ENCODE measurements at places on chromosomes 1 and 21. TPM values are rescaled to one million over a fixed set of nuclear protein-coding genes. Genes with fewer than 3 reads are reported as not detected.

DNA sequence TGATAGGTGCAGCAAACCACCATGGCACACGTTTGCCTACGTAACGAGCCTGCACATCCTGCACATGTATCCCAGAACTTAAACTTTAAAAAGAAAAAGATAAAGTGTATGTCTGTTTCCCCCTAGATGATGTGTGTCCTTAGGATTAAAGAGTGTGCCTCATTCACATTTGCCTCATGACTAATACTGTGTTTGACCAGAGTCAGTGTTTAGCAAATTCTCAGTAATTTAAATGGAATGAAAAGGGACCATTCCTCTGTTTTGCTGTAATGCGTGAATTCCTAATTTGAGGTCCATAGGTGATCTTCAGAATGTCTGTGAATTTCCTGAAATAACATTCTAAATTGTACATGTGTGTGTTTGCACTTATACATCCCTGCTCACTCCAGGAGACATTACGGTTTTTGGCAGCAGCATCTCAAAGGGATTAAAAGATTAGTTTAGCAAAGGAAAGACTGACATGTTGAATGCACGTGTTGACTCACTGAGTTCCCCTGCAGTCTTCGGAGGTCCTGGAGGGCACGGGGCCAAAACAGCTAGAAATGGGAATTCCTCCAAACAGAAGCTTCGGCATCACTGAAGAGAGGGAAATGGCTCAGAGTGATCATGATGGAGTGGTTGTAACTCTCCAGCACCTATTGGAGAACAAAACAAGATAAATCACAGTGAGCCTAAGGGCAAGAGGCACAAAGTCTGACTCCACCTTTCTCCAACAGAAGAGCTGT, 19.1 kb upstream of the SLC35F3 start:
- no peak for DNase-seq

DNA sequence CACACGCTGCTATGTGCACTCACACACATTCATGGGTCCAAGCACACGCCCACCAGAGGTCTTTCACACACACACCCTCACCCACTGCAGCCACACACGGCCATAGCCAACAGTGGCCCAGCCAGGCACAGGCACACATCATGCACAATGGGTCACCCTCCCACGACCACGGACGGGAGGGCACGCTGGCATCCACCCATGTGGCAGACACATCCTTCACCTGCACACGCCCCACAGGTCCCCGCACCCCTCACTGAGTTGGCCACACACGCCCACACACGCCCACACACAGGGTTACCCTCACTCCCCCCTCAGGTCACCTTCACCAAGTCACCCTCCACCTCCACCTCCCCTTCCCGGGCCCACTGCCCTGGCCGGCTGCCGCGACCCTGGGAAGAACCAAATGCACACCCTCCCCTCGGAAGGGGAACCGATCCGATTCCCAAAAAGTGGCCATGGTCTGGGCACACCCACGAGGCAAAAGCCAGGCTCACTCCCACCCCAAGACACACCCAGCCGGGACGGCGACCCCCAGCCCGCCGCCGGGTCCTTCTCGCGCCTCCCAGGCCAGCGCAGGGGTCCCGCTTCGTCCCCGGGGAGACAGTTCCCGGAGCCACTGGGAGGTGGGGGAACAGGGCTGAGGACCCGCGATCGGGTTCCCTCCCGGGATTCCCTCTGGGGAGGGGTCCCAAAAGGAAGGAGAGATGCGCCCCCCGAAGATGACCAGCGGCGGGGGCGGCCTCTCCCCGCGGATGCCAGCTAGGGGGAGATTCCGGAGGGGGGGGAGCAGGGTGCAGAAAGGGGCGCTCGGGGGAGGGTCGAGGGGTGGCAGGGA, 860 bp downstream of the SDC3 start:
- DNase-seq: no peak

Gene CHI3L2
- total RNA-seq: under 0.01 TPM

- no peak for DNase-seq
Measured at GRCh38 chr1:89989799-89990198, 5.1 kb upstream of the ZNF326 start.

Gene TNFSF4
- 2.7 TPM for total RNA-seq

Measured in dermis blood vessel endothelial cell (primary cell).